ENCODE measurements at places on chromosomes 5 and 9. TPM values are rescaled to one million over a fixed set of nuclear protein-coding genes. Genes with fewer than 3 reads are reported as not detected.

GRCh38 chr5:123813937-123814624, 302.1 kb downstream of the CSNK1G3 start:
- H3K27me3 ChIP-seq, result no peaks in the 10 kb centered on the region
- no peak overlapping the region for H3K4me3 ChIP-seq
- H3K4me1 ChIP-seq, result no peaks in the 10 kb centered on the region
- DNase-seq, result no peak
- H3K27ac ChIP-seq, result no peak overlapping the region
- no peaks in the 10 kb centered on the region for H3K36me3 ChIP-seq

GRCh38 chr5:83034528-83035207, 42.5 kb downstream of the TMEM167A start:
- no peak for DNase-seq
- H3K36me3 ChIP-seq, result no peaks in the 10 kb centered on the region
- no peaks in the 10 kb centered on the region for H3K4me1 ChIP-seq
- H3K4me3 ChIP-seq, result no peak overlapping the region
- H3K27ac ChIP-seq, result no peak overlapping the region

DNA sequence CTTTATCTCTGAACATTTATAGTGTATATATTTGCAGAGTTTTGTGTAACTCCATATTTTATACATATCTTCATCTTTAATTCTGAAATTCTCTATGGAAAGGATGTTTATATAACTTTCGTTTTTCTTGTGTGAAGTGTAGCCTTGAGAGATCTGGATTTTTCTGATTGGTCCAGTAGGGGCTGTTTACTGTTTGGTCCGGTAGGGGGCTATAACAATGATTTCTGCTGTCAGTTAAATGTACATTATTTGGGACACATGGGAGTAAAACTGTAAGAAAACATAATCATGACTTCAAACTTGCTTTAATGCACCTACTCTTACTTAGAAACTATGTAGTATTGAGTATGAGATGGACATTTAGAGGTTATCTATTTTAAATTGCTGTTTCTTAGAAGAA, 527.1 kb upstream of the ARRDC3 start:
- H3K27me3 ChIP-seq, result no peaks in the 10 kb centered on the region
- no peaks in the 10 kb centered on the region for H3K4me1 ChIP-seq
- H3K27ac ChIP-seq, result no peak overlapping the region
- H3K36me3 ChIP-seq, result no peaks in the 10 kb centered on the region
- DNase-seq, result no peak

GRCh38 chr5:154203798-154204578, 13.5 kb downstream of the GALNT10 start:
- H3K4me3 ChIP-seq, result no peak overlapping the region
- DNase-seq, result no peak
- peak overlapping the region; percentile 57 for H3K27ac ChIP-seq
- H3K27me3 ChIP-seq, result no peaks in the 10 kb centered on the region
- H3K4me1 ChIP-seq, result peaks cover 61% of the 10 kb centered on the region

- no peak overlapping the region for H3K27ac ChIP-seq
- no peaks in the 10 kb centered on the region for H3K36me3 ChIP-seq
- H3K4me1 ChIP-seq, result no peaks in the 10 kb centered on the region
- no peak overlapping the region for H3K4me3 ChIP-seq
- DNase-seq, result no peak
Observed at GRCh38 chr5:158194561-158194976, 335.6 kb upstream of the CLINT1 start.

- no peaks in the 10 kb centered on the region for H3K36me3 ChIP-seq
- H3K27me3 ChIP-seq, result no peaks in the 10 kb centered on the region
- no peak overlapping the region for H3K4me3 ChIP-seq
- H3K4me1 ChIP-seq, result no peaks in the 10 kb centered on the region
Observed at GRCh38 chr5:173642895-173643481, 26.5 kb upstream of the BOD1 start.

DNA sequence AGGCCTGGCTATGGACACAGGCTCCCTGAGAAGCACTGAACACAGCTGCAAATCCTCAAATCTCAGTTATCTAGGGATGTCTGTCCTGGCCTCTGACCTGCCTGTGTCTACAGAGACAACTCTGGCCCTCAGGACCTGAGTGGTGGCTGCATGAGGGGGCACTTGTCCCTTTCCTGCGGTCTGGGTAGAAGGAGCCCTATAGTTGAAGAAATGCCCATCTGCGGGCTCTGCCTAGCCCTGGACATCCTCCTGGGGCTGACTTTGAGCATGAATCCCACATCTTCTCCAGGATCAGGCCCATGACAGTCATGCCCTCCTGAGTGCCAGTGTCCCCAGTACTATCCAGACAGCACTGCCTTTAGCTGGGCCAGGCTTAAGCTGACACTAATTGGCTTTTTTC, 10.0 kb downstream of the DNAJB5 start:
- no peak overlapping the region for H3K4me3 ChIP-seq
- no peaks in the 10 kb centered on the region for H3K27me3 ChIP-seq
- H3K4me1 ChIP-seq, result peaks cover 16% of the 10 kb centered on the region
- no peak for DNase-seq
- H3K27ac ChIP-seq, result no peak overlapping the region
- H3K36me3 ChIP-seq, result no peaks in the 10 kb centered on the region

DNA sequence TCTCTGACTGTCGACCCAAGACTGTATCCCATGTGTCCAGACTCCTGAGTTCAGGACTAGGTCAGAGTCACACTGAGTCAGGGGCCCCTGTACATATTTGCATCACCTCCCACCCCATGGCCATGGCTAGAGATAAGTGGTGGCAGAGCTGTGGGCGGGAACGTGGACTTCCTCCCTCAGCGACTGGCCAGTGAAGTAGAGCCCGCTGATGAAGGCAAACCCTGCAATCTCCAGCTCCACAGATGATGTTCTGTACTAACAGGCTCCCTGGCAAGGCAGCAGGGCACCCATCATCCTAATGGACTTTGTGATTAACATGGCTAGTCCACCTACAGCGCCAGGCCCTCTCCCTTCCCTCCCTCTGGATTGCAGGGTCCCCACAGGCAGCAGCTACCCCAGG, 110.5 kb upstream of the LRRTM2 start:
- no peak for DNase-seq
- no peak overlapping the region for H3K27ac ChIP-seq
- no peak overlapping the region for H3K4me3 ChIP-seq
- H3K36me3 ChIP-seq, result no peaks in the 10 kb centered on the region
- peaks cover 2% of the 10 kb centered on the region for H3K27me3 ChIP-seq

- H3K27me3 ChIP-seq, result no peaks in the 10 kb centered on the region
- no peak for DNase-seq
- no peak overlapping the region for H3K4me3 ChIP-seq
- peaks cover 2% of the 10 kb centered on the region for H3K4me1 ChIP-seq
Observed at GRCh38 chr5:142896325-142897007, 126.3 kb downstream of the ARHGAP26 start.

- H3K4me3 ChIP-seq, result peak overlapping the region; percentile 61
- peak overlapping the region; percentile 3 for H3K27ac ChIP-seq
- H3K36me3 ChIP-seq, result no peaks in the 10 kb centered on the region
- peak; percentile 49 for DNase-seq
- H3K27me3 ChIP-seq, result peaks cover 75% of the 10 kb centered on the region
Observed at GRCh38 chr5:112417931-112418658, 982 bp downstream of the EPB41L4A start.

DNA sequence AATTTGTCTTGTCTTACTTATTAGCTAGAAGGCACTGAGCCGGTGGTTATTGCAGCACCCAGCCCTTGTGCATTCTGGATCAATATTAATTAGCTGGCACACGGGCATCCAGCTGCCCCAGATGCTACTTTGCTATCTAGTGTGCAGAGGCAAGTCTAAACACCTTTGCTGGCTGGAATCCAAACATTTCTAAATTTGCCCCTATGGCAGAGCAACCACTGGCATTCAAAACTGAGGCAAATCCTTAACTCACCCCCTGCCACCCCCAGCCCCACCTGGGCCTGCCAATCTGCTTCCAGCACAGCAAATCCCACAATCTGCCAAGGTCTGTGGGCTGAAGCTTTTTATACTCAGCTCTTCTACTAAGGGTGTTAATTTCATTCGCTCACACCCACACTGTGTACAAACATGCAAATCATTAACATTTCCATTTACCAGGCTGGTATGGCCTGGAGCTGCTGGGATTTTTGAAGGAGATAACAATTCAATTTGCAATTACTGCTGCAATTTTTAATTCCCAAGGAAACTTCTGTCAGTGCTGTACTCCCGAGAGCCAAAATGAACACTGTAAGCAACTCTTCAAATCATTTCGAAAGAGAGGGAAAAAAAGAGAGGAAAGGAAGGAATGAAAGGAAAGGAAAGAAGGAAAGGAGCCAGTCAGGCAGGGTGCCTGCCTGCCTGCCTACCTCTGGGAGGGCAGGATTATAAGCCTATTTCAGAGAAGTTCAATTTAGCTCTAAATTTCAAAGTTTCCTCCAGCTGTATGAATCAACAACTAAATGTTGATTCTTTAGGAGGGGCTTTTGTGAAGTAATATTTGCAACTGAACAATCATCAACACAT, 35.5 kb downstream of the RAPGEF1 start:
- no peak overlapping the region for H3K4me3 ChIP-seq
- no peak for DNase-seq
- H3K27ac ChIP-seq, result no peak overlapping the region
- H3K36me3 ChIP-seq, result peaks cover 14% of the 10 kb centered on the region
- no peaks in the 10 kb centered on the region for H3K27me3 ChIP-seq

GRCh38 chr5:133439859-133440258, 172.5 kb downstream of the FSTL4 start:
- peaks cover 8% of the 10 kb centered on the region for H3K27me3 ChIP-seq
- no peak overlapping the region for H3K4me3 ChIP-seq
- no peak overlapping the region for H3K27ac ChIP-seq
- H3K36me3 ChIP-seq, result no peaks in the 10 kb centered on the region
- DNase-seq, result no peak

GRCh38 chr9:128231638-128232527, 28.7 kb downstream of the DNM1 start:
- no peak overlapping the region for H3K4me3 ChIP-seq
- no peaks in the 10 kb centered on the region for H3K27me3 ChIP-seq
- no peaks in the 10 kb centered on the region for H3K36me3 ChIP-seq
- no peak overlapping the region for H3K27ac ChIP-seq
- DNase-seq, result no peak

- H3K27ac ChIP-seq, result no peak overlapping the region
- H3K4me3 ChIP-seq, result no peak overlapping the region
- H3K36me3 ChIP-seq, result no peaks in the 10 kb centered on the region
- no peaks in the 10 kb centered on the region for H3K27me3 ChIP-seq
- no peak for DNase-seq
Observed at GRCh38 chr5:2284678-2285077, 402.0 kb upstream of the IRX4 start.

- H3K27ac ChIP-seq, result no peak overlapping the region
- no peaks in the 10 kb centered on the region for H3K4me1 ChIP-seq
Observed at GRCh38 chr5:179923436-179923835, 15.7 kb upstream of the TBC1D9B start.

The PCDH12 gene
- total RNA-seq, result 0.73 TPM

The ARHGEF37 gene
- total RNA-seq, result 0.52 TPM

The GGTA1 gene
- total RNA-seq, result not detected

The SH3PXD2B gene
- total RNA-seq, result 0.33 TPM

The INVS gene
- total RNA-seq, result 16.9 TPM

The OGN gene
- not detected for total RNA-seq

The CRHBP gene
- total RNA-seq, result 0.27 TPM

The SEMA5A gene
- total RNA-seq, result 0.12 TPM
